Stimulated activated naive CD4-positive, alpha-beta T cell treated with Interleukin-2 at 50 U/mL for 16 hours (primary cell): ENCODE measurements at places on chromosomes 5 and 9.

DNA sequence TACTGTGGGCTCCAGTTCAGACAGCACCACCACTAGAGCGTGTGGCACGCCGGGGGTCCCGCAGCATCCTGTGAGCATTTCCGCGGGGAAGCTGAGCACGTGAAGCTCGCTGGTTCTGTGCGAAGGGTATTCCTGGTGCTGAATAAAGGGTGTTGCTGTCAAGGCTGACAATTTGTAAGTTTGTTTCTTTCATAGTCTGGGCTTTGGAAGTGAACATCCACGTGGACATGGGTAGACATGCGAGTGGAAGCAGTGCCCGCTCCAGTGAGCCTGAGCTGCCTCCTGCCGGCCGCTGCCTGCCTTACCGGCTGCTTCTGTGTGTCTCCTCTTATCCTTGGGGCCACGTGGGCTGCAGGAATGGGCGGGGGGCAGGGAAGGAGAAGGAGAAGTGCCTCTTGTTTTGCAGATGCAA, 14.7 kb downstream of the NDUFS6 start:
- no peak for DNase-seq

DNA sequence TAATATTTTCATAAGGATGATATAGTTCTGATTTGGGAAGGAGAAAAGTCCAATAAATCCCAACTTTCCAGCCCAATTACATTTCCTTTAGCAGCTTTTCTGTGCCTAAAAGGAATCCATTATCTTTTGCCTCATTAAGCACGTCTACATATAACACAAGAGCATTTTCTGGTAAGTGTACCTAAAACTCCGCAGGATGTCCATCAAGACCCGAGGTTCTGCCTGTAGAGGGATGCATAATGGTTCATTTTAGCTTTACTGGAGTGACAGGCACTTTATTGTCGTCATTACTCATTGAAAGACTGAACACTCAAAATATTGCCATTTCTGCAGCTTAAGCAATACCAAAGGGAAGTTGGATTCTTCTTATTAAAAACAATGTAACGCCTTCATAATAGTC, 669.0 kb downstream of the PRELID2 start:
- no peak for DNase-seq

- no peak for DNase-seq
Measured at GRCh38 chr9:99112750-99113413, 8.0 kb downstream of the TGFBR1 start.

DNA sequence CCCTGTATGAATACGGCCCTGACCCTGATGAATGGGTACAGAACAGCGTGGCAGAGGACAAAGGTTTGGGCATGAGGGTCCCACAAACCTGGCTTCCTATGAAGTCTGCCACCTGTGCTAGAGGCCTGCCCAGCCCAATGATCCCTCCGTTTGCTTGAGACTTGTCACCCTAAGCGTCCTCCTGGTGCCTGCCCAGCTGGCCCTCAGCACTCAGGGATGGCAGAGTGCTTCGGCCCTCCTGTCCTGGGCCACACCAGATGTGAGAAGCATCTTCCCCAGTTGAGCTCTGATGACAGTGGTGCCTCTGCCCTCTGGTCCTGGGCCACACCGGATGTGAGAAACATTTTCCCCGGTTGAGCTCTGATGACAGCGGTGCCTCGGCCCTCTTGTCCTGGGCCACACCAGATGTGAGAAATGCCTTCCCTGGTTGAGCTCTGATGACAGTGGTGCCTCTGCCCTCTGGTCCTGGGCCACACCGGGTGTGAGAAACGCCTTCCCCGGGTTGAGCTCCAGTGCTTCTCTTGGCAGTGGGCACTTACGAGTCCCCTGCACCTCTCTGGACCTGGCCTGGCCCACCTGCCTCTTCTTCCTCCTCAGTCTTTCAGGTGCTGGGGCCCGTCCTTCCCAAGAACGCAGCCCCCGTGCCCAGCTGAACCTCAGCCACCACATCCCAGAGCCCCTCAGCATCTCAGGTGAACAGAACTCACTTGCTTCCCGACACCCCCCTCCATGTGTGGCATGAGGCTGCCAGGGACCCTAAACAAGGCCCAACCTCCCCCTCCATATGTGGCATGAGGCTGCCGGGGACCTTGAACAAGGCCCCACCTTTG, 253.1 kb upstream of the IRX1 start:
- DNase-seq = no peak

- no peak for DNase-seq
Measured at GRCh38 chr9:131382850-131383729, 10.8 kb upstream of the PRRC2B start.

GRCh38 chr9:38046661-38047300, 22.2 kb downstream of the SHB start:
- DNase-seq = no peak

- DNase-seq = no peak
Measured at GRCh38 chr5:138932171-138932810, 57.2 kb upstream of the LRRTM2 start.

DNA sequence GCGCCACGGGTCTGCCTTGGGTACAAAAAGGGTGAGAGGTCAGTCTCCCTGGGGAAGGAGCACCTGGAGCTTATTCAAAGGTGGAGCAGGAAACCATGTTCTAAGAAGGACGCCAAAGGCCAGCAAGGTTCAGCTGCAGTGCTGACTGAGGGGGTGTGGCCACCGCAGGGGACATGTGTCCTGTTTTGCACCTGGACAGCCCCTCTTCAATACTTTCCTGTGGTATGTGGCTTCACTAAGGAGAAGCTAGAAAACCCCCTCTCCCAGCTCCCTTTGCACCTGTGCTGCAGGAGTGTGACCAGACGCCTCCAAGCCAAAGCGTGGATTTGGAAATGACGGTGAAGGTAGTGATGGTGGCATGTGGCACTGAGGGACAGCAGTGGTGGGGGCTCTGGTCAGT, 23.6 kb downstream of the TRIM14 start:
- no peak for DNase-seq

GRCh38 chr5:139882961-139883539, 87.4 kb downstream of the PSD2 start:
- DNase-seq = no peak

DNA sequence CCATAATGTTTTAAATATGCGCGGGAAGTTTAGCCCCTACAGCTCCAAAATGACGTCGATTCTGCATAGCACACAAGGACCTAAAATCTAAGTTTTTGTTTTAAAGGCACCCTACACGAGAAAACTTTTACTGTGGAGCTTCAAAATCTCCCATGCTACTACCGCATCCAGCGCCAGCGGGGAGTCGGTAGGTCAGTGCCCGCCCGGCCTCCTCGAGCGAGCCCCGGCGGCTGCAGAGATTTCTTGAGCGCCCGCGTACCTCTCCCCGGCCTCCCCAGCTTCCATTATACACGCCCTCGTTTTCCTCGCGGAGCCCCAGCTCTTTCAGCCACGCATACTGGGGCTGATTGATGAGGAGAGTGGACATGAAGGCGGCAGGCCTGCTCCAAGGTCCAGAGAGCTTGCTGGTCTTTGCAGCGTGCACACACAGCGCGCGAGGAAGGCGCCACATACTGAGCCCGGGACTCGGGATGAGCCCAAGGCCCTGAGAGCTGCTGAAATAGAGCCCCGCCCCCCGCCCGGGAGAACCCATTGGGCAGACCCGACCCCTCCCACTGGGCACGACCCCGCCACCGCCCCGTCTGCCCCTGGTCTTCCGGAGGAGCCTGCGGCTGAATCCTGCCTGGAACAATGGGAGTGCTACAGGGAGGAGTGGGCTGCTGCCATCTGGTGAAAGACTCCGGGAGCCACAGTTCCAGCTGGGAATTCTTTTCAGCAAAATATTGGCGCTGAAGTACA, at the start of gene ALDH7A1:
TSS of gene ALDH7A1 (minus strand) at position 472 of the 738 bp plus-strand sequence. CDS start at position 451, 21 bp downstream.
- DNase-seq = peak; percentile 32

DNA sequence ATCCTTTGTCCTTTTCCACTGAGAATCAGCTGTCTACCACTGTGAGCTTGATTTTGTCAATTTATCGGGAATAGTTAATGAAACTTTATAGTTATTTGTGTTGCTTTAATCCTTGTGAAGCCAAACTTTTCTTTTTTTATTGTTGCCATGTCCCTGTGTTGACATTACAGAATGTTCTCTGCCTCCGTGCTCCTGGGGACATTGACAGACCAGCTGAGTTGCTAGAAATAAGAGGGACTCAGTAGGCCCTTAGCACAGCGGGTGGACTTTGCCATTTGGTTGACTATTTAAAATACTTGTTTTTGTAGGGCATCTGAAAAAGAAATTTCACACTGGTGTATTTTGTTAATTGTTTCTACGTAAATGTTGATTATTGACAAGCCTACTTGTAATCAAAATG, 70.5 kb downstream of the IL31RA start:
- DNase-seq = no peak

DNA sequence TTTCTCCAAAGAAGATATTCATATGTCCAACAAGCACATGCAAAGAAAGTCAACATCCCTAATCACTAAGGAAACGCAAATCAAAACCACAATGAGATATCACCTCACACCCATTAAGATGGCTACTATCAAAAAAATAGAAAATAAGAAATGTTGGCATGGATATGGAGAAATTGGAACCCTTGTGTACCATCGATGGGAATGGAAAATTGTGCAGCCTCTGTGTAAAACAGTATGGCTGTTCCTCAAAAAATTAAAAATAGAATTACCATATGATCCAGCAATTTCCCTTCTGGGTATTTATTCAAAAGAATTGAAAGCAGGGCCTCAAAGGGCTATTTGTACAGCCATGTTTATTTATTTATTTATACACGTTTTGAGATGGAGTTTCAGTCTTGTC, 43.0 kb upstream of the HRH2 start:
- DNase-seq = no peak

GRCh38 chr9:37424686-37425297, 2.3 kb downstream of the GRHPR start:
- no peak for DNase-seq

DNA sequence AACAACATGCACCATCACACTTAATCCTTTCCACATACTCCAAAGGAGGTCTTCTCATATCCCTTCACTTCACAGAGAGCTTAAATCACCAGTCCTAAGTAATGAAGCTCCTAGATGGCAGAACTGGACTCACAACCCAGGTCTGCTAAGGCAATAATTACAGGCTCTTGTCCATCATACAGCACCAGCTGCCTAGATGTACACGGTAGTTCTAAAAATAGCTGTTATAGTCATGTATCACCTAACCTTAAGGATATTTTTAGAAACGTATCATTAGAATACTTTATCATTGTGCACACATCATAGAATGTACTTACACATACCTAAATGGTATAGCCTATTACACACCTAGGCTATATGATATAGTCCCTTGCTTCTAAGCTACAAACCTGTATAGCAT, 644.6 kb upstream of the RGMB start:
- no peak for DNase-seq

DNA sequence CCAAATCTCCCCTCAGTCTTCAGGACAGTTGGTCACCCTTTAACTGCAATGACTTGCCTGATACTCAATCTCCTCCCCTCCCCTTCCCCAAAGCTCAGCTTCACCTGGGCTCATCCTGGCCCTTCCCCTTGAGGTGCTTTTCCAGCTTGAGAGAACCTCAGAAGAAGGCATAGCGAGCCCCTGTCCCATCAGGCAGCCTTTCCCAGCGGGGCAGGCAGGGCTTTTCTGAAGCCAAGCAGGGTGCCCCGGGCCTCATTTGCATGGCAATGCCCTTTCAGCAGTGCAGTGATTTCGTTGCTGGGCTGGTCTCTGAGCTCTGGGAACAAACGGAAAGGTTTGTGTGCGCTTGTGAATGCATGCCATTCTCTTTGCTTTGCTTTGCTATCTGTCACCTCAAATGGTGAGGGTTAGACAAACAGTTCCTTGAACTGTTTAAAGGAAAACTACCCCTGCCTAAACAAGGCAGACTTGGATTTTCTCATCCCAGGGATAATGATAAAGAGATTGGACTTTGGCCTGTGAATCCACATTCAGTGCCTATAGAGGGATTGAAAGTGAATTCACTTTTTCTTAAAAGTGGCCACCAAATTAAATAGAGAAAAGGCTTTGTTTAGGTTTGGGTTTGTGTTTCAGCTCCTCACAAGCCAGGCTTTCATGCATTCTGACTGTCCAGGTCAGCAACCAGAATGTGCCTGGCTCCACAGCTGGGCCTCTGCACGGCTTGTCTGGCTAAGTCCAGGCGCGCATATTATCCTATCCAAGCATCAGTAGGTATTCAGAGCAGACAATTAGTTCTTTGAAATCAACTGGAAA, 165.3 kb downstream of the ZNF608 start:
- no peak for DNase-seq

GRCh38 chr5:16809010-16809394, 127.1 kb downstream of the MYO10 start:
- no peak for DNase-seq

GRCh38 chr5:159732220-159732619, 184.1 kb upstream of the ADRA1B start:
- no peak for DNase-seq

GRCh38 chr5:124990723-124991122, 244.3 kb upstream of the ZNF608 start:
- DNase-seq = no peak

GRCh38 chr9:101034222-101034621, 5.7 kb downstream of the PLPPR1 start:
- DNase-seq = no peak

DNA sequence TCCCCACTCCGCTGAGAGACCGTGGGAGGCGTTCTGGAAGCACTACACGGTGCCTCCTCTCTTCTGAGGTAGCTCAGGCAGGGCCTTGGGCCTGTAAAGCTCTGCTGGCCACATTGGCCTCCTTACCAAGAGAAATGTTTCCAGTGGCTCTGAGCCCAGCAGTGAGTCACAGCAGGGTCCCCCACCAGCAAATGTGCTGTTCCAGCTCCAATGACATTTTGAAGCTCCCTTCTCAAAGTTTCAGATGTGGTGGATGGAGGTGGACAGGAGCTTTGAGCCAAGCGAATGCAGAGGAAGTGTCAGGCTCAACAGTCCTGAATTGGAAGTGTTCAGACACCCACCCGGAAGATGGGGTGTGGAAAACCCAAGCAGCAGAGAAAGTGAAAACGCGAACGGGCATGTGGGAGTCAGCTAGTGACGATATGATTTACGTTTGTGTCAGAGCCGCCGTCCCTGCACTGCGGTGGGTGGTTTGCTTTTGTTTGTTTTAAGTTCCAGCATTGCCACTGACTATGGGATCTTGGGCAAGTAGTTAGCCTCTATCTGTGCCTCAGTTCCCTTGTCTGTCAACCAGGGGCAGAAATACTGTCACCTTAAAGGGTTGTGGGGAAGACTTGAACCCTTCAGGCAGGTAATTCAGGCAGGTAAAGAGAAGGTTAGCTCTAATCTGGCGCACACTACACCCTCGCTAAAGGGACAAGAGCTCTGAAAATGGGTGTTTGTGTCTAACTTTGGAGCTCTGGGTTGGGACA, 38.2 kb downstream of the C5orf15 start:
- peak; percentile 74 for DNase-seq

GRCh38 chr5:155307229-155307628, 293.7 kb downstream of the KIF4B start:
- DNase-seq = no peak

DNA sequence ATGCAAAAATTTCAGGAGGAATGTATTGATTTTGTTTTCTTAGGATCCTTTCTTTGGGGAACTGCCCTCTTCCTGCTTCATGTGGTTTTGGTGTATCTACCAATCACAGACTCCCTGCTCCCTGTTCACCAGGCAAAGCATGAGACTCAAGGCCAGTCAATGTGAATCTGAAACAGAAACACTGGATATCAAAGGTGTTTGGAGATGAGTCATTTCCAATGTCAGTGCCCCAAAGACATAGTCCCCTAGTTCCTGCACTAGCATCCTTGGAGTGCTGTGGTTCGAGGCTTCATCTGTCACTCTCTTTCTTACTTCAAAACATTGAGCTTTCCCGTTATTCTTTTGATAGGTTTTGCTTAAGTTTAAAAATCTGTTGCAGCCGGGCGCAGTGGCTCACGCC, 8.1 kb downstream of the PPP3R2 start:
- DNase-seq = no peak
